Activated CD4-positive, alpha-beta T cell treated with anti-CD3 and anti-CD28 coated beads, Interleukin-2, amount 50 U/mL, for 1 hour (primary cell): ENCODE measurements at places on chromosomes 1 and 21.

GRCh38 chr1:30816211-30817076 is 58.9 kb upstream of the LAPTM5 start:
- no peak for DNase-seq

- DNase-seq = no peak
These were observed 114.2 kb downstream of the EDEM3 start for GRCh38 chr1:184640505-184640904.

- DNase-seq = no peak
These were observed 7.8 kb downstream of the AGT start for GRCh38 chr1:230706020-230706699.

GRCh38 chr1:66413136-66413837 is 120.7 kb upstream of the SGIP1 start:
- no peak for DNase-seq

DNA sequence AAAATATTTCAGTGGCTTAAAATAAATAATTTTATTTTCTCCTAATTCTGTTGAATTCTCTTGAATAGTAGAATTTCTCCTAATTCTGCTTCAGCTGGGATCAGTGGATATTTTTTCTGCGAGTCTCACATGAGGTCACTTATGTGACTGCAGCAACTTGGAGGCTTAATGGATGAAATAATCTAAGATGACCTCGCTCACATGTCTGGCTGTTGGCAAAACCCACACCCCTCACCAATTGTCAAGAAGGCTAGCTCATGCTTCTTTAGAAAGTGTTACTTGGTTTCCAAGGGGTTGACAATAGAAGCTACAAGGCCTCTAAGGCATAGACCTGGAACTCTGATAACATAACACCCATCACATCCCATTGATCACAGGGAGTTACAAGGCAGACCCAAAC is 156.9 kb upstream of the DPYD start:
- no peak for DNase-seq

DNA sequence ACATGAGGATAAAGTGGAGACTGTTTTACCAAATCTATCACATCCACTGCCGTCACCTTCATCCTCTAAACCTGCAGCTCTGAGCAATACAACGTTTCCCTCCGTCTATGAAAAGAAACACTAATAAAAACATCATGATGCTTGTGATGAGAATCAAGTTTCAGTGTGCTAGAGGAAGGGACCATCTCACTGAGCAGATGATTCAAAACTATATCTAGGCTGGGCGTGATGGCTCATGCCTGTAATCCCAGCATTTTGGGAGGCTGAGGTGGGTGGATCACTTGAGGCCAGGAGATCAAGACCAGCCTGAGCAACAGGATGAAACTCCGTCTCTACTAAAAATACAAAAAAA is 14.7 kb upstream of the MYOM3 start:
- no peak for DNase-seq

DNA sequence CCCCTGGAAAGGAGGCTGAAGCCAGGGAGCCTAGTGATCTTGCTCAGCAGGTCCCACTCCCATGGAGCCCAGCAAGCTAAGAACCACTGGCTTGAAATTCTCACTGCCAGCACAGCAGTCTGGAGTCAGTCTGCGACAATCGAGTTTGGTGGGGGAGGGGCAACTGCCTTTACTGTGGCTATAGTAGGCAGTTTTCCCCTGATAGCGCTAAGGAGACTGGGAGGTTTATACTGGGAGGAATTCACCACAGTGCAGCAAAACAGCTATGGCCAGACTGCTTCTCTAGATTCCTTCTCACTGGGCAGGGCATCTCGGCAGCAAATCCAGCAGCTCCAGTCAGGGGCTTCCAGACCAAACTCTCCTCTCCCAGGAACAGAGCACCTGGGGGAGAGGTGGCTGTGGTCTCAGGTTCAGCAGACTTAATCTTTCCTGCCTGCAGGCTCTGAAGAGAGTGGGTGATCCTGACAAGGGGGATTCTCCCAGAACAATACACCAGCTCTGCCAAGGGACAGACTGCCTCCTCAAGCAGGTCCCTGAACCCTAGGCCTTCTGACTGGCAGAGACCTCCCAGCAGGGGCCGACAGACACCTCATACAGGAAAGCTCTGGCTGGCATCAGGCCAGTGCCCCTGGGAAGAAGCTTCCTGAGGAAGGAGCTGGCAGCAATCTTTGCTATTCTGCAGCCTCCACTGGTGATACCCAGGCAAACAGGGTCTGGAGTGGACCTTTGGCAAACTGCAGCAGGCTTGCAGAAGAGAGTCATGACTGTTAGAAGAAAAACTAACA is 548.5 kb upstream of the NEGR1 start:
- no peak for DNase-seq

GRCh38 chr1:184915463-184916090 is 58.7 kb downstream of the NIBAN1 start:
- DNase-seq = no peak

DNA sequence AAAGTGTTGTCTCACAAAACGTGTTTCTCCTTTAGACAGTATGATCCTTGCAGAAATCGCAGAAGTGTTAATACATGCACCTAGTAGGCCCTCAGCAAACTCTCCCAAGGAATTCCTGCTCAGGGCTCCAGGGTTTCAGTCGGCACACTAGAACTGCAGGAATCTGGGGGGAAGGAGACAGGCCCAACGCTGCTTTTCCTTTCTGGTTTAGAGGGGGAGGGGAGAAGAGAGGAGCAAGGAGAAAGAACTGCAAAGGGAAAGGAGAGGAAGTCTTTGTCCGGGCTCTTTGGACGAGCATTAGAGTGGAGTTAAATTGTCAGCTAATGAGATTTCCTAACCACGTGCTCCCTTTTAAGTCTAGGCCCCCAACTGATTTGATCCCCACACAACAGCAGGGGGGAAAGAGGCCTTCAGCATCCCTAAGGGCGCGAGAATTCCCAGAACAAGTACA is 103.7 kb upstream of the SOD1 start:
- no peak for DNase-seq

- no peak for DNase-seq
These were observed 150.0 kb downstream of the CASZ1 start for GRCh38 chr1:10646347-10646861.

- DNase-seq = no peak
These were observed 361.5 kb downstream of the PTPRU start for GRCh38 chr1:29597861-29598260.

DNA sequence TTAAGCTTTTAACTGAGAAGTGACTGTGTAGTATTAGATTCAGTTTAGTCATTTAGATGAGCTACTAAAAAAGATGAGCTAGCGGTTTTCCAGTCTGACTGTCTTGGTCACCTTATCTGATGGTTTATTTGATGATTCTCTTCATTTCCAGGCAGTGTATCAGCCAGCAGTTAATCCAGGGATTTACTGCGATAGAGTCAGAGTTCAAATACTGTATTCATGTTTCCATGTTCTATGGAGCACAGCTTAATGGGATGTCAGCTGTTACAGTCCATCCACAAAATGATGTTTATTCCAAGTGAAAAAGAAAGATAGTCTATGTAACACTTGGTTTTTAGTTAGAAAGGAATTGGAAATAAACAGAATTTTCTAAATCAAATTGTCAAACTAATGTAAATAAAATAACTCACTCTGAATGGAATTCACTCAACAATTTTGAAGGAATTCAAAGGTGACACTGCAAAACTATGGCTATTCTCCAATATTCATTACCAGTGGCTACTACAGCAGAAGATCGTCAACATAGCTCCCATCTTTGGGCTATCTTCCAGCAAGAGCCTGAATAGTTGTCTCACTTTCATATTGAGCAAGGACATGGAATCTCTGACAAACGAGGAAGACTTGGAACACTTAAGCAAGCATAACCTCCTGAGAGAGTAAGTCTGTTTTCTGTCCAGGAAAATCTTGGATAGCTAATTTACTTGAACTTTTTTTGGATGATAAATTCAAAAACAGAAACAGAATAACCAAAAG is 54.6 kb upstream of the DPT start:
- no peak for DNase-seq

GRCh38 chr1:80101159-80101558 is 1094.6 kb upstream of the ADGRL4 start:
- no peak for DNase-seq

GRCh38 chr1:113904293-113904673 is 316 bp downstream of the AP4B1 start:
- no peak for DNase-seq

DNA sequence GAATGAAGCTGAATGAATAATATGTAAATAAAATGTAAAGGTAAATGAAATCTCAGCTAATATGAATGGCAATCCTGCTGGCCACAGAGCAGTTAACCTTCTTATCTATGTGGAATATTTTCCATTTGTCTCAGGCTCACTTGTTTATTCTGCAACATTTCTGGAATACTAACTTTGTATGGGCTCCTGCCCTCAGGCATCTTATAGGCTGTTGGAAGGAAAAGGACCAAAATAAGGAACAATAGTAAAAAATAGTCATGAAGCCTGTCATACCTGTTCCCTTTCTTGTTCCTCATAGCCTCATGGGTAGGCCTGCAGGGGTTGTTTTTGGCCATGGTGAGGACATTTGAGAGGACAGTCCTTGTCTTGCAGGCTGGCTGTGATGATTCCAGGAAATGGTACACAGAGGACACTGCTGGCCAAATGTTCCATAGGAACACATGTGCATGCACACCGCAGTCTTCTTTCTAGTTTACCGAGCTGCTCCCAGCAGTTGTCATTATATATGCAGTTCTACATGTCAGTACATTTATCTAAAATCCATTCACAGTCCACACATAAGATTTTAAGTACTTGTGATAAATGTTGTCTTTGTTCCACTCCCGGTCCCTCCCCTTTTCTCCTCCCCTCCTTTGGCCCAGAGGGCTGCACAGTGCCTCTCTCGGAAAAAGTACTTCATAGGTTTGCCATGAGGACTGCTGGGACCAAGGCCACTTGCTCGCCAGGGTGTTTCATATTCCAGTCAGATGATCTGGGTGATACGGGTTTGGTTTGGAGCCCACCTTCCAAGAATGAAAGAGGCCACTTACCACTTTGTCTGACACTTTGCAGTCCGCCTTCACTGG is 15.2 kb upstream of the KCNQ4 start:
- DNase-seq = no peak

DNA sequence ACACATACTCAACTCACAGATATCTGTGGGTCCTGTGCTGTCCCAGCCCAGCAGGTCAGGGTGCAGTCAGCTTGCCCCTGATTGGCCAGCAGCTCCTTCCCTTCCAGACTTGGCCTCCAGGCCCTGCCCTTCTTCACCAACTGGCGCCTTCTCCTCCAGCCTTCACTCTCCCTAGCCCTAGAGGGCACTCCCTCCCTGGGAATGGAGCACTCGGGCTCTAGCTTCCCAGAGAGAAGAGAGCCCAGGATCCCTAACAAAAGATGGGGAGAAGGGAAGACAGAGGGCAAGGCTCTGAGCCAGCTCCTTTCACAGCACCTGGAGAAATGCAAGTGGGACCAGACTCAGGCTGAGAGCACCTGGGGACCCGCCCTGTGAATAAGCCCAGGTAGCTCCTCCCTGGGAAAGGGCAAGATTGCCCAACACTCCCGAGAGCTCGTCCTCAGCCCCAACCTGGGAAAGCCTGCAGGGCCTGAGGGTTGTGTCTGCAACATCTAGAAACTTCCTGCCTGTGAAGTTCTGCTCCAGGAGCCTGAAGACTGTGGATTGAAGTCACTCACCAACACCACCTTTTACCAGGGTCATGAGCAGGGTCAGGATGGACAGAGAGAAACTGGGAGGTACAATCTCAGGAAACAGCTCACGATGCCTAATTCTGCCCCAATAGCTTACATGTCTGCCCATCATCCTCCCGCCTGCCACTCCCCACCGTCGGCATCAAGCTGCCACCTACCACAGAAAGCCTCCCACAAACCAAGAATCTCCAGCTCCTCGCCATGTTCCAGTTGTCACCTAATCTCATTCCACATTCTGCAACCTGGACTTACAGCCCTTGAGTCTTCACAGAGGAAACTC is at the start of gene PGLYRP4:
Gene PGLYRP4 (minus strand): TSS at position 331 of the 852 bp plus-strand sequence. CDS start 909 bp downstream, outside the sequence.
- DNase-seq = no peak

DNA sequence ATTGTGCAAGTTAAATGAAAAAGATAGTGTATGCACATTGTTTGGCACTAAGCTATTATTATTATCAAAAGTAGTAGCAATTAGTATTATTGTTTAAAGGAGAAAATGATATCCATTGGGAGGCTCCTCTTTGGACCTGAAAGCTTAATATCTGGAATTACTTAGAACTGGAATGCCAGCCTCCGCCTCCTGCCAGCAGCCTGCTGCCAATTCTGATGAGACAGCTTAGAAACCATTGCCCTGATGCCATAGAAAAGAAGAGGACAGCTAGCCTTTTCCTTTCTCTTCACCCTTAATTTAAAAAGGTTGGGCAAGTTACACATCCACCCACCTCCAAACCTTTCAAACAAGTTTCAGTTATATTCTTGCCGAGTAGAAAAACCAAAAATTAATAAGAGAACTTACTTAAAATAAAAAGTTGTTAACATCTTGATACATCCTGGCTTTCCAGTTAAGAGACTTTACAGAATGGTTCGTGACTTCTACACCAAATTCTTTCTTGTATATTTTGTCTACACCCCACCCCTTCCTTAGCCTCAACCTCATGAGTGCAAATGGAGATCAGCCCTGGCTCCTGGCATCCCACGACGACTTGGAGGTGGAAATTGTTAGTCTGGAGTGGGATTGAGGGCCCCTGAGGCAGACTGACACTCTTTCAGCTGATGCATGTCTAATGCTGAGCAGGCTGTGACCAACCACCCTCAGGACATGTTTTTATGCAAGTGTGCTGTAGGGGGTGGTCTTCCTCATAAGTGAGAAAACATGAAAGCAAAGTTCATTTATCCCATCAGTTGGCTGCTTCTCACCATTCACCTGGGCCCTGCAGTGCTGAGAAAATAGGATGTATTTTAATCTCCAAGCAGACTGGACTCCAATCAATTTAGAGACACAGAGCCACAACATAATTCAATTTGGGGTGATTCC is 120.6 kb downstream of the KCNJ15 start:
- DNase-seq = no peak

DNA sequence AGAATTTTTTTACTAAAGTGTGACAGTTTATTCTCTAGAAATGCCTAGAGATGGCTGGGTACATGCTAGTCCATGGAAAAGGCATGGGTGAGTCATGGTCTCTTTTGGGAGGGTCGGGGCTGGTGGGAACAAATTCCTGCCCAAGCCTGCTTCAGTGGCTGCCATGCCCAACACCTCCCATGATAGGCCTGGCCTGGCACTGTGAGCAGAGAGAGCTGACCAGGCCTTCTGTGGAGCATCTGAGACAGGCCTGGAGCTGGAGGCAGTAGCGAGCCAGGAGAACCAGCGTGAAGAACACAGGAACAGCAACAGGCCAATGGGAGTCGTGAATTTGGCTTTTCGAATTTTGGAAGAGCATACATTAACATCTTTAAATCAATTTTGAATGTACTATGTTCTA is 209.2 kb downstream of the SDCCAG8 start:
- no peak for DNase-seq

- no peak for DNase-seq
These were observed 12.2 kb downstream of the SLC45A3 start for GRCh38 chr1:205667909-205668643.

- no peak for DNase-seq
These were observed 421 bp upstream of the LCE3A start for GRCh38 chr1:152623203-152623844.

GRCh38 chr1:234978397-234979295 is 150.0 kb downstream of the TOMM20 start:
- peak; percentile 64 for DNase-seq

DNA sequence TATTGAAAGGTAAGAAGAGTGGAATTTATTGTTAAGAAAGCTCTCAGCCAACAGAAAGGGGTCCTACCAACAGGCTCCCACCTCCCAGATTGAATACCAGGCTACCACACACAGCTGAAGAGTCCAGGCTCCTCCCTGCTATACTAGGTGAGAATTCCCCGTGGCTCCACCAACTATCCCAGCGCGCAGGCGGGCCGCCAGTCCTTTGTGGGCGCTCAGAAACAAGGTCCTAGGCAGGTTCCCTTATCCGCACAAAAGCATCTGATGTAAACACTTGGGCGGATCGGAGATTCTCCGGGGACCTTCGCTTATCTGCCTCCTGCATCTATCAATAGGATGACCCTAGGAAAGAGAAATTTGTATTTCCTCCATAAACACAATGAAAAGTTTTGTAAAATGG is 423.9 kb upstream of the ADGRL4 start:
- no peak for DNase-seq
